ENCODE measurements at places on chromosomes 4 and X. TPM values are rescaled to one million over a fixed set of nuclear protein-coding genes. Genes with fewer than 3 reads are reported as not detected.

The CXorf49 gene
- total RNA-seq = not detected

The FDCSP gene
- total RNA-seq = not detected

The TKTL2 gene
- not detected for total RNA-seq

The FAM184B gene
- 5.5 TPM for total RNA-seq

The GLOD5 gene
- not detected for total RNA-seq

The ADGRA3 gene
- total RNA-seq = 42.3 TPM

The CYBB gene
- total RNA-seq = under 0.01 TPM

The PF4V1 gene
- total RNA-seq = not detected

Measured in mammary epithelial cell (primary cell).